ENCODE measurements at places on chromosomes 7 and 10.
A peak's percentile ranks its signal among the peaks of the same experiment; 100 is the strongest.

GRCh38 chr7:75639071-75639885 is 99.5 kb downstream of the HIP1 start:
- peak; percentile 36 for DNase-seq

DNA sequence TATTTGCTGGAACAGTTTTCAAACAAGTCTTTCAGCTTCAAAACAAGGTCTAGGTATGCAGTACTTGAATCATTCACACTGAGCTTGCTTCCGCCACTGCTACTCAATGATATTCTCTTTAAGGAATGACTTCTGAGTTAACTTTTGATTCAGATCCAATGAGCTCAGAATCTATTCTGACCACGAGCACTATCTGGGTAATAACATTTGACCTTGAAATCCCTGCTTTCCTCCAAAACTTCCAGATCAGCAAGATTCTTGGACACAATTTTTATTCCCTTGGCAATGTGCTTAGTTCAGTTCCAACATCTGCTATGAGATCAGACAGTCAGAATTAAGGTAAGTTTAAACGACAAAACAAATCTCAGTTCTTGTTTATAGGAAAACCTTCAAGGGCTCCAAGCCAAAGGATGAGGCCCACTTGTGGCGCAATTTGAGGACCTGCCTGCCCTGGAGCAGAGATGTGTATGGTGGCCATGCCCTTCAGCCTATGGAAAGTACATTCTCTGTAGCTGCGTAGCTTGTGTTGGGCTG is 87.2 kb downstream of the RNF216 start:
- no peak for DNase-seq

GRCh38 chr10:2463316-2463715 is 604.0 kb upstream of the PFKP start:
- DNase-seq = no peak

GRCh38 chr7:135792363-135792668 is 43.7 kb upstream of the FAM180A start:
- DNase-seq = no peak

- no peak for DNase-seq
These were observed 107.4 kb upstream of the KLF14 start for GRCh38 chr7:130841416-130841815.

GRCh38 chr10:86411281-86411841 is 44.8 kb upstream of the GRID1 start:
- DNase-seq = no peak

DNA sequence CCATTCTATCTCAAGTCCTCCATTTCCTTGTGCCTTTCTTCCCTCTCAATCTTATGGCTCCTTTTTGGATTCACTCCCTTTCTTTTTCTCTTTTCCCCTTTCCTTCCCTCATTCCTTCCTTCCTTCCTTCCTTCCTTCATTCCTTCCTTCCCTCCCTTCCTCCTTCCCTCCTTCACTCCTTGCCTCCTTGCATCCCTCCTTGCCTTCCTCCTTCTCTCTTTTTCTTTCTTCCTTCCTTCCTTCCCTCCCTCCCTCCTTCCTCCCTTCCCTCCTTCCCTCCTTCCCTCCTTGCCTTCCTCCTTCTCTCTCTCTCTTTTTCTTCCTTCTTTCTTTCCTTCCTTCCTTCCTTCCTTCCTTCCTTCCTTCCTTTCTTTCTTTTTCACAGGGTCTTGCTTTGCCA is 120.1 kb downstream of the SAMD9 start:
- no peak for DNase-seq

DNA sequence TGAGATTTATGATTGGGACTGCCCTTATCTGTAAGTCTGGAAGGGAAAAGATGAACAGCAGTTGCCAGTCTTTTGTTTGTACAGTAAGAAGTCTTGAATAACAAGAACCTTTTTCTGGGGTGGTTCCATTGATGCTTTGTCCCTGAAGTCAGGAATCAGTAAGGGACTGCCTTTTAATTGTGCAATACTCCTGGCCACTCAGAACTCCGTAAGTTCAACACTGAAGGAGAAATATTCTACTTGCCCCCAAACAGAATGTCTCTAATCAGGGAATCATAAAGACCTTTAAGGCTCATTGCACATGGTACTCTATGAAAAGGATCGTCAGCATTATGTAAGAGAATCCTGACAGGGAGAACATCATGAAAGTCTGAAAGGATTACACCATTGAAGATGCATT is 361.4 kb downstream of the EXOC4 start:
- no peak for DNase-seq

GRCh38 chr10:72080042-72080975 is 8.0 kb downstream of the SPOCK2 start:
- no peak for DNase-seq

DNA sequence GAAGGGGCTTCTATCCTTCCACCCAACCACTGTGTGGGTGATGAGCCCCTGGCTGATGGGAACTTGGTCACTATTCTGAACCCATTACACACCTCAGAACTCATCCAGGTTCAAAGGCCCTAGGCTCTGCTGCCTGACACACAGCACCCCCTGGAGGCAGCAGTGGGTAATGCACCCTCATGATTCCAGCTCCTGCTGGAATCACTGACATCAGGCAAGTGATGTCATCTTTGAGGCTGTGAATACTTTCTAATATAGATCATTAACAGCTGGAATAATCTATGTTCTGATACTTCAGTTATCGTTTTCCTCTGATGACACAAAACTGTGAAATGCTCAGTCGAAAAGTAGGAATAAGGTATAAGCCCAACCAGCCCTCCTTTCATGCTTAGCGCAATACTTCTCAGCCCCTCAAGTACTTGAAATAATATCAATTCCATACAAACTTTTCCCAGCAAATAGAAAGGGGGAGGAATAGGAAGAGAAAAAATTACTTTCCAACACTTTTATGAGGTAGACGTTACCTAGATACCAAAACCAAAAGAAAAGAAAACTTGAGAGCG is 7.5 kb upstream of the RBP3 start:
- peak; percentile 5 for DNase-seq

DNA sequence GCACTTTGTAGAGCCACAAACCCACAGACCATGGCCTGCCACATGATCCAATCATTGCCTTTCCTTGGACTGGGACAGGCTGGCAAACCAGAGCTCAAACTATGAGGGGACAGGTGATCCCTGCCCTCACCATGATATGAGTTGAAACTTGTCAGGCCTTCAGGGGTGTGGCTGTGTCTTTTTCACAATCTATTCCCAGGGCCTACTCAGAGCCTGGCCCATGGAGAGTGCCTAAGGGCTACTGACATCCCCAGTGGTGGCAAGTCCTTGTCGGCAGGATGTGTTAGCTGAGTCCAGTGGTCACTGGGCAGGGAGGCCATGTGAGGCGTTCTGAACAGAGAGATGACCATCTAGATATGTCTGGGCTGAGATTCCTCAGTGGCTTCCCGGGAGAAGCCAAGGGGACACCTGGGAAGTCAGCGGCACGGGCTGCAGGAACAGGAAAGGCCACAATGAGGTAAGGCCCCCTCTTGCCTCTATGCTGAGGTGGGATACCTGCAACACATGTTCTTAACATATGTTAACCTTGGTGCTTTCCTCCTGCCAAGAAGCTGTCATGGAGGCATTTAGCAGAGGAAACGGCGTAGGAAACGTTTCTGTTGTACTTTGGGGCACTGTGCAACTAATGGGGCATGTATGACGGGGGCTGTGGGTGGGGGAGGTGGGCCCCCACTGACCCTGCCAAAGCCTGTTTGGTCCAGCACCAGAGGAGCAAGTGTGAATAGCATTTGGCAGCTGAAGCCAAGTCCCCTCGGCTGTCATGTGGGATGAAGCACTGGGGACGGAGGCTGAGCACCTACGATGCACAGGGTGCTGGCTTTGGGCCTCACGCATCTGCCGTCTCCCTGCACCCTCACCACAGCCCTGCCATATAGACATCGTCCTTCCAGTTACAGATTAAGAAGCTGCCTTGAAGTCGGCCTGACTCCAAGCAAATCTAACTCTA is 384.0 kb downstream of the RPS24 start:
- no peak for DNase-seq

DNA sequence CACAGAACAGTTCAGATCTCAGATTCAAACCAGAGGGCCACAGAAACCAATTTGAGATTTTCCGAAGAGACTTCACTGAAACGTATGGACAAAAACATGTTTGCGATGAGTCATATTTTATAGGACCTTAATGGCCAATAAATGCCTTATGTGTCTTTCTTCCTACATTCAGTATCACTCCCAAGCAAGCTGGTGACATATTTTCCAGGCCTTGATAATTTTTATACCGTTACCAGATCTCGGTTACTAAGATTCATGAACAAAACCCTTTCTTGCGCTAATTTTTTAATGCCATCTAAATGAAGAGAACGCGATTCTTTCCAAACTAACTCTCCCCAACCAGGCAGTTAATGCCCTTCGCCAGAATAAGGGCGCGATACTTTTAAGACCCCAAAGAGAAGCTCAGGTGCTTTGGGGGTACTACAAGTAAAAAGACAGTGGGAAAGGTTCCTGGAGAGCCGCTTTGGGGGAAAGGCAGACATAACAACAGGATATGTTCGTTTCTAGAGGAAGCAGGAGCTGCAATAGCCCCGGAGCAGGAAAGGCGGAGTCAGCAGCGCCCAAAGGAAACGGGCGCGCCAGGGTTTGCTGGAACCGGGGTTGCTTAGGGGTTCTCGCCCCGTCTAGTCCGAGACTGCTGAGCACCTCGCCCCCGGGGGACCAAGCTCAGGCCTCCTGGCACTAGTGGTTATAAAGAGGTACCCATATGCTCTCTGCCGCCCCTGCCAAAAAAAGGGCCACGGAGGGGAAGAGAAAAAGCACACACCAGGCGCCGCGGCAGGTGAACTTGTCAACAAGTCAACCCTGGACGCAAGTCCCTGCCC is 884 bp downstream of the ICA1 start:
- peak; percentile 63 for DNase-seq

GRCh38 chr10:129962872-129963640 is 1.0 kb downstream of the EBF3 start:
- no peak for DNase-seq

DNA sequence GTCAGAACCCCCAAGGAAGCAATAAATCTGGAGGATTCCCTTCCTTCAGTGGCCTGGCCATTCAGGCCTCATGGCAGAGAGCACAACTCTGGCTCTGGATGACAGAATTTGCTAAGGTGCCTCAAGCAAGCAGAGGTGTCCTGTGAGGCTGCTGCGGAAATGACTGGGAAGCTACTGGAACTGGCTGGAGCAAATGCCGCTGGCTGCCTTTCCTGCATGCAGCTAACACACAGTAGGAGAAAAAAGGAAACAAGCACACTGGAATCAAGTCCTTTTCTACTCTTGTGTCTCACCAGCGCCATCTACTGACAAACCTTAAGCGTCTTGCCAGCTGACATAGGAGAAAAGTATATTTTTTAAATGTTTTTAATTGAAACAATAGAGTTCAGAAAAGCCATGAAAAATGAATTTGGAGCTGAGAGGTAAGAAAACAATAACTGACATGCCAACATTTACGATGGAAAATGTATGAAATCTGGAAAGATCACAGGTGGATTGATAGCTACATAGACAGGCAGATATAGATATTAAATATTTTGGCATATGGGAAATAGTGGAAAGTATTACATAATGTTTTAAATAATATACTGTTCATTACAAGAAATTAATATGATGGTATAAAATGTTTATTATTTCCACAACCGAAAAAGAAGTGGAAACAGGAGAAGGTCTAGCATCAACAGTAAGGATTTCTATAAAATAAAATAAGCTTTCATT is 951.6 kb downstream of the ANKRD7 start:
- DNase-seq = peak; percentile 70

DNA sequence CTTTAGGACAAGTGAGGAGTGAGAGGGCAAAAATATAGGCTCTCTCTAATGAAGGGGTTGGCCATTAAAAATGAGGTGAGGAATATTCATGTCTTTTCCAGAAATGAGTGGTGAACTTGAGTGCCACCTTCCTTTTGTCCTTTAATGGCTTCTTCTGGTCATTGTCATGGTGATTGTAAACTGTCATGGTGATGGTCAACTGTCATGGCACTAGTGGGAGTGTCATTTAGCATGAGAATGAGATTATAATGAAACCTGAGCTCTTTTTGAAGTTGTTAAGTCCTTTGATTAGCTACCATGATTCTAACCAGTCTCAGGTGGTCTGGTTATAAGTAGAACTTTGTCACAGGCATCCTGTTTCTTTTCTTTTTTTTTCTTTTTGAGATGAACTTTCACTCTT is 524.4 kb downstream of the NEBL start:
- no peak for DNase-seq

All from NCI-H1105 treated with DMSO at 0.1 percent for 48 hours (cell line).